ENCODE measurements at places on chromosomes 1 and 21. TPM values are rescaled to one million over a fixed set of nuclear protein-coding genes. Genes with fewer than 3 reads are reported as not detected.

DNA sequence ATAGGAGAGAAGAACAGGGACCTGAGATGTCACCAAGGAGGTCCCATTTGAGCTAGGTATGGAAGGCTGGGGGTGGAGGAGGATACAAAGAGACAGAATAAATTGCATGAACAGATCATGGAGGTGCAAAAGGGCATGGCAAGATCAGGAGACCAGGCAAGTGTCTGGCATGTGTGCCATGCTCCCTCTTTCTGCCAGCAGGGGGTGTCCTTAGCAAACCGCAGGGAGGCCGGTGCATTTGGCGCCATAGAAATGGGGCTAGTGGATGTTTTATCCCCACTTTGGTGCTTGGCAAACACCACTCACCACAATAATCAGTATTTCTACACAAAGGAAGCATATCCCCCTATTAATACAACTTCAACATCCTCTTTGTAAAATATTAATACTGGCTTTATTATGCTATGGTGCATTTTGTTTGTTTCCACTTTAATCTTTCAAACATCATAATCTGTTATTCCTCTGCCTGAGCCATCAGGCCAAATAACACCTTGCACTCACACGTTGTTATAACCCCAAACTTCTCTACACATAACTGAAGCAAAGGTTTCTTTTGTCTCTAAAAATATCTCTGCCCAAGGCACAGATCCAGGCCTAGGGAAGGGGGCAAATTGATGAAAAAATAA, 25.9 kb downstream of the S100A6 start:
- peak; percentile 36 for DNase-seq

LRRC71 gene
- total RNA-seq = not detected

AVPR1B gene
- total RNA-seq = not detected

AJAP1 gene
- total RNA-seq = not detected

GRCh38 chr1:42846257-42847110, at the start of gene ZNF691:
Gene ZNF691, plus strand, starts transcription at chr1:42846613. Its CDS starts 3,046 bp downstream, at chr1:42849659.
- peak; percentile 80 for DNase-seq

DFFB gene
- total RNA-seq = 15.3 TPM
